Stomach (tissue), 19 donors: ENCODE measurements at places on chromosomes 5 and 9.
A peak's percentile ranks its signal among the peaks of the same experiment; 100 is the strongest.

DNA sequence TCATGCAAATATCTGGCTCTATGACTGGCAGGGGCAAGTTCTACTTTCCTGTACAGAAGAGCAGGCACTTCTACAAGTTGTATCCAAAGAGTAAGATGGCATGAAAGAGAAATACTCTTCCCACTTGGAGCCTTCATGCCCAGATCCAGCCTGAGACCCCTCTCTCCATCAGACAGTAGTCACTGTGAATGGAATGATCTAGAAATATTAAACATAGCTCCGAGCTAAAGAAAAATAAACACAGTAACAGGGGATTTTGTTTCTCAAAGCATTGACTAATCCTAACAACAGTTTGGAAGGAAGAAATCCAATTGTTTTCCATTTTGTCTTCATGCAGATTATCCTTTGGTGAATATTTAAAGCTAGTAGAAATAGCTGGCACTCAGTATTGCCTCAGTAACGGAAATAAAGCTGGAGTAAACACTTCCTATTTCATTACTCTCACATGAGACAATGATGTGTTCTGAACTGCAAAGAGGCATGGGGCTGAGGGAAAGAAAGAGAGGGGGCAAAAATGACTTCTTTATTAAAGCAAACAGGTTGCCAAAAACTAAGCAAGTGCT is 100.0 kb downstream of the SEMA5A start:
- no peak for DNase-seq

DNA sequence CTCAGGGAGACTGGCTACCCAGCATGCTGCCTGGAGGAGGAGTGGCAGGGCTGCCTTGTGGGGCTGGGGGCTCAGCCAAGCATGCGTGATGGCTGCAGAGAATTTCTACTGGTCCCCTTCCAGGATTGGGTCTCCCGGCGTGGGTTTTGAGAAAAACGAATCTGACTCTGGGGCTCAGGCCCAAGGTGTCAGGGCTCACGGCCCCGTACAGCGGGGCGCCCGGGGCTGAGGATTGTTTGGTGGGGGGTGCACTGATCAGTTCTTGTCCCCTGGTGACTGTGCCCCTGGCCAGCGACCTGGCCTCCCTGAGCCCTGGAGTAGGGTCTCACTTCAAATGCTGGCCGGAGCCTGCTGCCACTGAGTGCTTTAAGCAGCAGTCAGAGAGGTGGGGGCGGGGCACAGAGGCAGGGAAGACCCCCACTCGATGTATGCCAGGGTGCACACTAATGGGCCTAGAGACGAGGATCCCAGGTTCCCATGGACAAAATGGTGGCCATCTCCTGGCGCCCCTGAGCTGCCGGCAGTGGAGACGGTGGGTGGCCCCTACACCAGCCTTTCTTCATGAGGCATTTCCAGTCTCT is 45.5 kb upstream of the RNU6ATAC start:
- DNase-seq: no peak

DNA sequence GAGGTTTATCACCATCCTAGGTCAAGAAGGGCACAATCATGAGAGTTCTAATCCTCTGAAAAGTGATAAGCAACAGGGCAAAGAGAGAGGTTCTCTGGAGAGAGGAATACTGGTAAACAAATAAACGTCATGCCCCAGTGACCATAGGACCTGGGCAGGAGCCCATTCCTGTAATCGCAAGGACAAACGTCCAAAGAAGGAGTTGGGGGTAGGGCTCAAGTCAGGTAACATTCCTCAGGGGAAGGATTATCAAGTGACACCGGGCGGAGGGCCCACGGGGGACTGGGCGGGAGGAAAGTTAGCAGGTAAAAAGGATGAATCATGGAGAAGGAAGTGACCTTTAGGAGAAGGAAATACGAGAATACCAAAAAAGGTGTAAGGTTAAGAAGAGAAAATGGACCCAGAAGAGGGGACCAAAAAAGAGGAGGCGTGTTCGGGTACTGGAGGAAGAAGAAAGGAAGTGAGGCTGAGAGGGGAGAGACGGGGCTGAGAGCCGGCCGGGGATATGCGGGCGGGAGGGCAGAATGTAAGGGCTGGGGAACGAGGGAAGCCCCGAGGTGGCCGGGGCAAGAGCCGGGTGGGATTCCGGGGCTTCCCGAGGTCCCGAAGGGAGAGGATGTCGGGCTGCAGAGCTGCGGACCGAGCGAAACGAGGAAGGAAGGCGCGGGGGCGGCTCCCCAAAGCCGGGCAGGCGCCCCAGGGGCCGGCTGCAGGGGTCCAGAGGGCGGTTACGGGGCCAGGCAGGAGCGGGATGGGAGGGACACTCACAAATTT is 583 bp downstream of the DIAPH1 start:
- peak; percentile 86 for DNase-seq

DNA sequence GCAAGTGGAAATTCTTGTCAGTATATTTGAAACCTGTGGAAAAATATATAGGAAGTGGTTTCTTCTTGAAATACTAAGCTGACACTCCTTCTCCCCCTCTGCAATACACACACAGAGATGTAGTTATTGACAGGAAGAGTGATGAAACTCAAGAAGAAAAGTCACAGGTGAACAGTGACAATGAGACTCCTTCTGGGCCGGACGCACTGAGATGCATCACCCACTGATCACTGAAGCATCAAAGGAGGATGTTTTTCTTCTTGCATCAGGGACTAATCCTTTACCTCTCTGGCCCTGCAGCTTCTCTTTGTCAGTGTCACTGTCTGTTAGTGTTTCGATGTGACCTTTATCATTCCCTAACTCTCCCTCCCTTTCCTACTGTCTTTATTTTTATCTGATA is 1864.2 kb upstream of the C9orf72 start:
- no peak for DNase-seq

DNA sequence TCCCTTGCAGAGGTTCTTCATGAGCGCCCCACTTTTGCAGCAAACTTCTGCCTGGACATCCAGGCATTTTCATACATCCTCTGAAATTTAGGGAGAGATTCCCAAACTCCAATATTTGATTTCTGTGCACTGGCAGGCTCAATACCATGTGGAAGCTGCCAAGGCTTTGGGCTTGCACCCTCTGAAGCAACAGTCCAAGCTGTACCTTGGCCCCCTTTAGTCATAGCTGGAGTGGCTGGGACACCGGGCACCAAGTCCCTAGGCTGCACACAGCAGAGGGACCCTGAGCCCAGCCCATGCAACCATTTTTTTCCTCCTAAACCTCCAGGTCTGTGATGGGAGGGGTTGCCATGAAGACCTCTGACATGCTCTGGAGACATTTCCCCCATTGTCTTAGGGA is 74.7 kb downstream of the ZFAND5 start:
- DNase-seq: no peak
